WTC11 (cell line): ENCODE measurements at places on chromosomes 7 and 10. TPM values are rescaled to one million over a fixed set of nuclear protein-coding genes. Genes with fewer than 3 reads are reported as not detected.

DNA sequence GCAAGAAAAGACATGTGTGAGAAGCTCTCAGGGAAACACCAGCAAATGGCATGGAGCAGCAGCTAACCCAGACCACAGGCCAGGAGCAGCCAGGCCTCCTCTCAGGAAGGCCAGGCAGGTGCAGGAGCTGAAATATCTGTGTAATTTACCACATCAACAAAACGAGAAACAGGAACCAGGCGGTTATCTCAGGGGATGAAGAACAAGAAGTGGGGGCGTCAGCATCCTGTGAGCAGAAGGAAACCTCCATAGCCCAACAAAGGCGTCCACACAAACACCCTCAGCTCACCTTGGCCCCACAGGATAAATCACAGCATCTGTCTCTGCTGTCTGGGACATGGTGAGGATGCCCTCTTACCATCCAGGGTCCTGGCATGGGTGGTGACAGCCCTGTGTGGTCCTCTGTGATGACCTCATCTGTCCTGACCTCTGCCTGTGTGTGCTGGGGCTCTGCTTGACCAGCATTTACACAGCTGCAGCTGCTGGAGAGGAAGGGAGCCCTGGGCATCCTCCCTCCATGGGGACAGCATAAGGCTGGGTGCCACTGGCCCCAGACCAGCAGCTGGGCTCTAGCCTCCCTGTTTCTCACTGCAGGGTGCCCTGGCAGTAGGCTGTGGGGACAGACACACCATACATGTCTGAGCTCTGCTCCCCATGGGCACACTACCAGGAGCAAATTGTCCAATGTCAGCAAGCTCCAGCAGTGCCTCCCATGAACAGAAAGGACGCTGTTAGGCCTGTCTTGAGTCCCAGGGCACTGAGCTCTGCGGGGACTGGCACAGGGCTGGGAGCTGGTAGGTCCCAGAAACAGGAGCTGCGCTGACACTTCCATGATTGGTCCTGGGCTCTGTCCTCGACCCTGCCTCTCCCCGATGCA, 34.6 kb downstream of the ANXA8 start:
- peaks cover 4% of the 10 kb centered on the region; the same call in 1 of the 2 replicates for H3K4me1 ChIP-seq
- DNase-seq: no peak
- H3K27ac ChIP-seq: no peak overlapping the region
- peaks cover 9% of the 10 kb centered on the region for H3K36me3 ChIP-seq
- no peak overlapping the region for H3K4me3 ChIP-seq

DNA sequence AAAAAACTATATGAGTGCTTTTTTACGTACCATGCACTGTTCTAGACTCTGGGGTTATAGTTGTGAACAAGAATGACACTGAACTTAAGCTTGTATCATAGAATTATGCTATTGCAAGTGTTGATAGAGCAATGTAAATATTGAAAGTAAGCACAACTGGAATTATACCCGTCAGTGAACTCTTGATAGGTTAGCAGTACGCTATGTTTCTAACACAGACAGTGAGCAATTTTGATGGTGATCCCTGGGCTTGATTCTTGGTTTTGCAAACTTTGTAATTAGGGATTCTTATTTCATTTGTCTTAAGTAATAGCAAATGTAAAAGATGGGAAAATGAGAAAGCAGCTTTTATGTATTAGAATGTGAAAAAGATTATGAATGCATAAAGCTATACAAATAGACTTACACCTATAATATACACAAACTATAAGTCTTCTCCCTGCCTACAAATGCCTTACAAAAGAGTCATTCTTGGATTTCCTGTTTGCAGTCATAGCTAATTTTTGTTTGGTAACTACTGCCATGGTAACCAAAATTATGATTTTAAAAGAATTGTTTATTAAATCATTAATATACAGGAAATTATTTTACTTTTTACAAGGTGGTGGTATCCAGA, 6.7 kb downstream of the TES start:
- no peak for DNase-seq
- no peaks in the 10 kb centered on the region for H3K36me3 ChIP-seq
- peaks cover 32% of the 10 kb centered on the region for H3K4me1 ChIP-seq
- H3K4me3 ChIP-seq: no peak overlapping the region

GRCh38 chr10:110389255-110389654, 84.5 kb upstream of the SMNDC1 start:
- no peak overlapping the region for H3K27ac ChIP-seq
- H3K36me3 ChIP-seq: no peaks in the 10 kb centered on the region
- H3K4me3 ChIP-seq: no peak overlapping the region
- H3K27me3 ChIP-seq: no peaks in the 10 kb centered on the region; the same call in 1 of the 2 replicates
- DNase-seq: no peak
- H3K4me1 ChIP-seq: peaks cover 20% of the 10 kb centered on the region

GRCh38 chr10:101272229-101272868, 43.1 kb upstream of the LBX1 start:
- H3K4me3 ChIP-seq: no peak overlapping the region
- H3K36me3 ChIP-seq: no peaks in the 10 kb centered on the region
- peaks cover 14% of the 10 kb centered on the region for H3K4me1 ChIP-seq

DNA sequence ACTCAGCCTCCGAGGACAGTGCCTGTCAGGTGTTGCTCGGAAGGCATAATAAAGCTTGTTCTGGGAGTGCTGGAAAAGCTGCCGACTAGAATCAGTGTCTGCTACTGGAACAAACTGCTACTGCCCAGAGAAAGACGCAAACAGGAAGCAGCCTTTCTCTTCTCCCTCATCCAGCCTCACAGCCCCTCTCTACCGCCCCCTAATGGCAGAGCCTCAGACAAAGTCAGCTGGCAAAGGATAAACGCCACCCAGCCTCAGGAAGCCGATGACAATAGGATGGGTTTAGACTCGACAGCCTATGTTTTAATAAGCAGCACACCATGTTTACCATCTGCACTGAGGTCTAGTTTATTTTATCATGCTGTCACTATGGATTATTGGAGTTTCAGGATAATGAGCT, 169.5 kb upstream of the LYZL1 start:
- H3K4me1 ChIP-seq: peaks cover 7% of the 10 kb centered on the region
- H3K27me3 ChIP-seq: peaks cover 3% of the 10 kb centered on the region; the same call in 1 of the 2 replicates
- peak; percentile 91 for DNase-seq
- H3K4me3 ChIP-seq: no peak overlapping the region
- peaks cover 32% of the 10 kb centered on the region for H3K36me3 ChIP-seq
- no peak overlapping the region for H3K27ac ChIP-seq

GRCh38 chr7:1843271-1843861, 173.3 kb downstream of the ELFN1 start:
- no peaks in the 10 kb centered on the region for H3K36me3 ChIP-seq
- no peak for DNase-seq
- H3K4me3 ChIP-seq: no peak overlapping the region
- no peaks in the 10 kb centered on the region for H3K27me3 ChIP-seq
- H3K4me1 ChIP-seq: no peaks in the 10 kb centered on the region
- peak overlapping the region; percentile 23; the same call in 1 of the 2 replicates for H3K27ac ChIP-seq

DNA sequence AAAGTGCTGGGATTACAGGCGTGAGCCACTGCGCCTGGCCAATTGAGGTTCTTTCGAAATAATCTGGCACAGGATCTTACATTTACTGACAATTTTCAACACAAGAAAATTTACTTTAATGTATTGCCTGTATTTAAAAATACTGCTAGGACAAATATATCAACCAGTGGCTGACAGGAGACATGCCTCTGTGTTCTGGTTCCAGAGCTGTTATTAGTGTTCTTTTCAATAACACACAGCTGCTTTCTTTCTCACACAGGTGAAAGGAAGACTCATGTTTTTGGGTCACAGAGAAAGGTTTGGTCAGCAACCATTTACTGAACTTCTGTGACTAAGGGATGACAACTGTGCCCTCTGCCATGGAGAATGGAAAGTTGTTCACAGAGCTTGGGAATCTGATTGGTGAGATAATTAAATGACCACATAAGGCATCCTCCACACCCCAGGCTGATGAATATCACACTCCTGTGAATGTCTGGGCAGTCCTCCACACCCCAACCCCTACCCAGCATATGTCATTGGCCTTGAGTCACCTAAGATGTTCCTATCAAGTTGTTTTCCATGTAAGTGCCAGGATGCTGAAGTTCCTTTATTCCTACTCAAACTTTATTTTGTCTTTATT, 180.1 kb downstream of the RAPGEF5 start:
- DNase-seq: no peak
- no peak overlapping the region for H3K4me3 ChIP-seq
- peaks cover 21% of the 10 kb centered on the region for H3K36me3 ChIP-seq
- H3K4me1 ChIP-seq: peaks cover 23% of the 10 kb centered on the region

GRCh38 chr10:115985786-115986185, 287.2 kb downstream of the GFRA1 start:
- H3K27me3 ChIP-seq: peaks cover 10% of the 10 kb centered on the region
- DNase-seq: no peak
- H3K36me3 ChIP-seq: peaks cover 13% of the 10 kb centered on the region
- H3K4me3 ChIP-seq: no peak overlapping the region
- no peak overlapping the region for H3K27ac ChIP-seq
- H3K4me1 ChIP-seq: peaks cover 3% of the 10 kb centered on the region; the same call in 1 of the 2 replicates

DNA sequence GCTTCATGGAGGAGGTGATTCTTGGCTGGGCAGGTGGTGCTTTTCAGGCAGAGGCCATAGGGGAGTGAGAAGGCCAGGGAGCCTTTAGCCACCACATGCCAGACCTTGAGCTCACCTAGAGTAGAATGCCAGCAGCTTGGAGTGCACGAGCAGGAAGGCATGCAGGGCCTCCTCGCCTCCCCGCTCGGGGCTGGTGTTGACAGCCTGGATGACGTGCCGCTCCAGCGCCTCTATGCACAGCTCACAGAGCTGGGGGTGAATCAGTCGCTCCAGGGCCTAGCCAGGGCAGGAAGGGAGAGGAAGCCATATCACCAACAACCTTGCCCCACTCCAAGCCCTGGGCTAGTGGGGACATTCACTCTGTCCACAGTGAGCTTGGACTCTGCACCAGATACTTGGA, 15.7 kb downstream of the HPS1 start:
- H3K36me3 ChIP-seq: peaks cover 58% of the 10 kb centered on the region
- H3K4me1 ChIP-seq: no peaks in the 10 kb centered on the region
- no peaks in the 10 kb centered on the region for H3K27me3 ChIP-seq

- peaks cover 55% of the 10 kb centered on the region for H3K4me1 ChIP-seq
- H3K27me3 ChIP-seq: no peaks in the 10 kb centered on the region
- H3K36me3 ChIP-seq: peaks cover 59% of the 10 kb centered on the region
- no peak overlapping the region; the same call in 1 of the 2 replicates for H3K27ac ChIP-seq
- DNase-seq: no peak
Measured at GRCh38 chr10:125076891-125077541, 83.3 kb downstream of the CTBP2 start.

GRCh38 chr10:68151453-68151852, 42.2 kb downstream of the MYPN start:
- H3K27me3 ChIP-seq: no peaks in the 10 kb centered on the region
- H3K36me3 ChIP-seq: no peaks in the 10 kb centered on the region
- H3K4me3 ChIP-seq: no peak overlapping the region
- peaks cover 49% of the 10 kb centered on the region for H3K4me1 ChIP-seq

DNA sequence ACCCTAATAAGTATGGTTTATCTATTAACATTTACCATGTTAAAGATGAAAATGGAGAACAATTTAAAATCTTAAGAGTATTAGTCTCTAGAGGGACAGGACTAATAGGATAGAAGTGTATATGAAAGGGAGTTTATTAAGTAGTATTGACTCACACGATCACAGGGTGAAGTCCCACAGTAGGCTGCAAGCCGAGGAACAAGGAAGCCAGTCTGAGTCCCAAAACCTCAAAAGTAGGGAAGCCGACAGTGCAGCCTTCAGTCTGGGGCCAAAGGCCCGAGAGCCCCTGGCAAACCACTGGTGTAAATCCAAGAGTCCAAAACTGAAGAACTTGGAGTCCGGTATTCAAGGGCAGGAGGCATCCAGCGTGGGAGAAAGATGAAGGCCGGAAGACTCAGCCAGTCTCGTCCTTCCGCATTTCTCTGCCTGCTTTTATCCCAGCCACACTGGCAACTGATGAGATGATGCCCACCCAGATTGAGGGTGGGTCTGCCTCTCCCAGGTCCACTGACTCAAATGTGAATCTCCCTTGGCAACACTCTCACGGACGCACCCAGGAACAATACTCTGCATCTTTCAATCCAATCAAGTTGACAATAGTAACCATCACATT, 140.8 kb upstream of the FAM20C start:
- no peaks in the 10 kb centered on the region; the same call in 1 of the 2 replicates for H3K27me3 ChIP-seq
- DNase-seq: no peak
- H3K36me3 ChIP-seq: peaks cover 2% of the 10 kb centered on the region; the same call in 1 of the 2 replicates
- H3K4me1 ChIP-seq: peaks cover 10% of the 10 kb centered on the region
- H3K27ac ChIP-seq: no peak overlapping the region
- H3K4me3 ChIP-seq: no peak overlapping the region

DNA sequence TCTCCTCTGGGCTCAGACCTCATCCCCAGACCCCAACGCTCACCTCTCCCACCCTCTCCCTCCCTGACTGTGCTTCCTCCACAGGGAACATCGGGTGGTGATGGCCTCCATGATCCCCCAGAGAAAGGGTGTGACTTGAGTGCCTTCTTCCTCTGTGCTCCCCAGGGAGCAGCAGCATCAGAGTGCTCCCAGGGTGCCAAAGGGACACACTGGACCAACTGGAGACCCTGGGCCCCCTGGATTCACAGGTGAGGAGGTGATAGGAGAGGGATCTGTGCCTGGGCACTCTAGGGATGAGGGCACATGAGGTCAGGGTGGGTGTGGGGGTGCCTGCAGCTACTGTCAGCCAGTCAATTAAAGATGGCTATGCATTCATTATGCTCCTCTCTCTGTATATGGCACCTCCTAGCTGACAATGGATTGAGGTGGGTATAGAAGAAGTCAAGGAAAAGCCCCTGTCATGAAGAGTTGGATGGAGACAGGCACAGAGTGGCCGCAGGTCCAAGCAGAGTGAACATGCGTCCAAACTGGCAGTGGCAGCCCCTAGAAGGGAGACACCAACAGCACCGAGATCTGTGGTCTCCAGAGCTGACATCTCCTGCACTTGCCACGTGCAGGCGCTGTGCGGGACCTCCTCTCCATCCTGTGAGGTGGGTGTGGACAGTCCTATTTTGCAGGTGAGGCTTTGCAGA, 15.5 kb upstream of the VOPP1 start:
- H3K27ac ChIP-seq: no peak overlapping the region
- no peak for DNase-seq
- peaks cover 14% of the 10 kb centered on the region for H3K27me3 ChIP-seq

GRCh38 chr10:35006836-35007235, 83.3 kb downstream of the CUL2 start:
- H3K36me3 ChIP-seq: peaks cover 14% of the 10 kb centered on the region
- no peak for DNase-seq
- H3K27ac ChIP-seq: no peak overlapping the region
- H3K4me1 ChIP-seq: peaks cover 26% of the 10 kb centered on the region
- no peak overlapping the region for H3K4me3 ChIP-seq

DNA sequence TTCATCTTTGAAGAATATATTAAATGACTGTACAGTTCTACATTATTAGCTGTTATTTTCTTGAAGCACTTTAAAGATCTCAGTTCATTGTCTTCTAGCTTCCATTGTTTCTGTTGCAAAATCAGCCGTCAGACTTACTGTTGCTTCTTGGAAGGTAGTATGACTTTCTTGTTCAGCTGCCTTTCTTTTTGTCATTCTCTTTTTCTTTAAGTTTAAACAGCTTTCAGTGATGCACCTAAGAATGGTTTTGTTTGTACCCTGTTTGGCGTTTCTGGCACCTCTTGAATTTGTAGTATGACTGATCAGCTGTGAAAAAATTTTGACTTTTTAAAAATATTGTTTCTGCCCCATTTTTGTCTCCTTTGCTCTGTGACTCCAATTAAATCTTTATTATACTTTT, 9.3 kb downstream of the MKLN1 start:
- no peaks in the 10 kb centered on the region for H3K27me3 ChIP-seq
- peaks cover 24% of the 10 kb centered on the region for H3K4me1 ChIP-seq
- H3K27ac ChIP-seq: no peak overlapping the region
- DNase-seq: no peak

Gene SYNPO2L
- total RNA-seq: 0.11 to 0.22 TPM (median 0.18 TPM) in 3 replicates

Gene PAX2
- total RNA-seq: 0.09 to 0.21 TPM in 2 of 3 replicates, not detected in the other
